Effector memory CD4-positive, alpha-beta T cell (primary cell): ENCODE measurements at places on chromosomes 2 and 18.

- H3K36me3 ChIP-seq, result no peaks in the 10 kb centered on the region
- H3K4me3 ChIP-seq, result no peak overlapping the region
- no peaks in the 10 kb centered on the region for H3K27me3 ChIP-seq
- DNase-seq, result no peak
- H3K27ac ChIP-seq, result no peak overlapping the region
Measured at GRCh38 chr2:98234776-98235175, 111.5 kb upstream of the CNGA3 start.

- no peaks in the 10 kb centered on the region for H3K36me3 ChIP-seq
- no peak overlapping the region for H3K4me3 ChIP-seq
- H3K27ac ChIP-seq, result no peak overlapping the region
- no peaks in the 10 kb centered on the region for H3K27me3 ChIP-seq
- H3K4me1 ChIP-seq, result peaks cover 7% of the 10 kb centered on the region
Measured at GRCh38 chr2:229914171-229914570, 7.6 kb downstream of the TRIP12 start.

GRCh38 chr2:241860184-241861078 is 1.7 kb upstream of the PDCD1 start:
- peaks cover 43% of the 10 kb centered on the region for H3K4me1 ChIP-seq
- H3K27ac ChIP-seq, result peak overlapping the region; percentile 59
- peak overlapping the region; percentile 63 for H3K4me3 ChIP-seq
- H3K36me3 ChIP-seq, result no peaks in the 10 kb centered on the region

DNA sequence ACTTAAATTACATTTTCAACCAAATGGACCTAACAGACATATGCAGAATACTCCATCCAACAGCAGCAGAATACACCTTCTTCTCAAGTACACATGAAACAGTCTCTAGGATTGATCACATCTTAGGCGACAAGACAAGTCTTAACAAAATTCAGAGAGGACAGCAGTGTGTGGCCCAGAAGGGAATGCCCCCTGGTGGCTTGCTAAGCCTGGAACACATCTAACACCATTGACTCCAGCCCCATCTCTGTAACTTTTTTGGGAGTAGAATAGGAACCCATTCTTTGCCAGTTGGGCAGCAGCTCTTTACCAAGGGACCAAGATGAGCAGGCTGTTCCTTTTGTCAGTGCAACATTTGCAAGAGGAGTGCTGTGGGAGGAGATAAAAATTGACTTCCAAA is 249.9 kb downstream of the PLCL1 start:
- no peaks in the 10 kb centered on the region for H3K36me3 ChIP-seq
- no peak overlapping the region for H3K27ac ChIP-seq
- no peak overlapping the region for H3K4me3 ChIP-seq
- no peaks in the 10 kb centered on the region for H3K4me1 ChIP-seq
- no peaks in the 10 kb centered on the region for H3K27me3 ChIP-seq

GRCh38 chr2:150357770-150358467 is 129.5 kb downstream of the RND3 start:
- H3K27me3 ChIP-seq, result no peaks in the 10 kb centered on the region
- H3K36me3 ChIP-seq, result no peaks in the 10 kb centered on the region
- no peak for DNase-seq
- H3K4me1 ChIP-seq, result no peaks in the 10 kb centered on the region

GRCh38 chr2:2563309-2563860 is 232.3 kb upstream of the MYT1L start:
- no peak overlapping the region for H3K4me3 ChIP-seq
- DNase-seq, result no peak
- H3K27me3 ChIP-seq, result no peaks in the 10 kb centered on the region

- no peaks in the 10 kb centered on the region for H3K36me3 ChIP-seq
- DNase-seq, result no peak
- no peak overlapping the region for H3K27ac ChIP-seq
- H3K4me1 ChIP-seq, result peaks cover 3% of the 10 kb centered on the region
- H3K27me3 ChIP-seq, result no peaks in the 10 kb centered on the region
- H3K4me3 ChIP-seq, result no peak overlapping the region
Measured at GRCh38 chr2:70823249-70823648, 2.9 kb upstream of the CLEC4F start.
